ENCODE measurements at places on chromosomes 2 and 18.

- DNase-seq, result no peak
These were observed 30.1 kb downstream of the ARHGAP28 start for GRCh38 chr18:6759579-6759978.

- no peak for DNase-seq
These were observed 657.5 kb upstream of the CDH7 start for GRCh38 chr18:65093346-65093745.

- no peak for DNase-seq
These were observed 49.3 kb upstream of the RAB6D start for GRCh38 chr2:131413148-131413747.

DNA sequence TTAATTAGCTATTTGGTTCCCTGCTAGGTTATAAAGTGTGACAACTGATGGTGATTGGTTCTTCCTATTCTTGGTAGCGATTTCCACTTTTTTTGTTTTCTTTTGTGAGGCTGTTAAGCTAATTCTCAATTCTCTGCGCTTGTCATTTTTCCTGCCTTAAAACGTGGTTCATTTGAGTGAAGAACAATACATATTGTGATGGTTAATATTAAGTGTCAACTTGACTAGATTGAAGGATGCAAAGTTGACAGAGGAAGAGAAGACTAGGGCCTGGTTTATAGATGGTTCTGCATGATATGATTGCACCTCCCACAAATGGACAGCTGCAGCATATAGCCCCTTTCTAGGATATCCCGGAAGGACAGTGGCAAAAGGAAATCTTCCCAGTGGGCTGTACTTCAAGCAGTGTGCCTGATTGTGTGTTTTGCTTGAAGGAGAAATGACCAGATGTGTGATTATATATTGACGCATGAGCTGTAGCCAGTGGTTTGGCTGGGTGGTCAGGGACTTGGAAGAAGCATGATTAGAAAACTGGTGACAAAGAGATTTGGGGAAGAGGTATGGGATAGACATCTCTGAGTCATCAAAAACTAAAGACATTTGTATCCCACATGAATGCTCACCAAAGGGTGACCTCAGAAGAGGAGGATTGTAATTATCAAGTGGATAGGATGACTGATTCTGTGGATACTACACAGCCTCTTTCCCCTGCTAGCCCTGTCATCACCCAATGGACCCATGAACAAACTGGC lies 39.4 kb upstream of the ZNF804A start:
- no peak for DNase-seq

GRCh38 chr2:211045025-211045424 lies 488.6 kb downstream of the CPS1 start:
- no peak for DNase-seq

DNA sequence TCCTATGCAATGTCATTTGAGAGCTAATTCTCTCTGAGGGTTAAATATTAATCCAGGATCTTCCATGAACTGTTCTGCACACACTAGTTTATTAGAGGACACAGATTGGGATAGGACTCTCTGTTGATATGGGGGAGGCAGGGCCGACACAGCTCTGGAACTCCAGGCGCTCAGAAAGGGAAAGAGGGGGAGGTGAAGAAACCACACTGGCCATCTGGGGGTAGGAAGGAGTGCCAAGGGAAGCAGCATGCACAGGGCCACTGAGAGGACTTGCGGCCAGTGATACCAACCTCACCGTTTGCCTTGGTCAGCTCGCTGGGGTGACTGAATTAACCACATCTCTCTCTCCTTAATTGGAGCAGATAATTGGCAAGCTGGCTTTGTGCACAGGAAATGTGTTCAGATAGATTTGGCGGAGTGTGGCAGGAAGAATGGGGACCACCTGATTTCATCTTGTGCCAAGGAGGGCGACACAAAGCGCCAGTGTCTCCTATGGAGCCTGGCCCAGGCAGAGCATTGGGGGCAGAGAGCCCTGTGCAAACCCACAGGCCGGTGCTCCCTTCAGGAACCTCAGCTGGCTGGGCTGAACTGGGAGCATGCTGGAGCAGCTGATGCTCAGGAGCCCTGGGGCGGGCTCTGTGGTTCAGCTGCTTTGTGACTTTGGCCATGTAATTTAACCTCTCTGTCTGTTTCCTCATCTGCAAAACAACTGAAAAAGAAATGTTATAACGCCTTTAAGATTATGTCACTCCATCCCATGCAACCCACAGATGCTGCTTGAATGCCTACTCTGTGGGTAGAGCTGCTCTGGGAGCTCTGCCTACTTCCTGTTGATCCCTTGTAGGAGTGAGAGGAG lies 114.7 kb upstream of the STON1 start:
- DNase-seq, result no peak

GRCh38 chr18:36188916-36189315 lies 1.6 kb downstream of the MOCOS start:
- no peak for DNase-seq

GRCh38 chr2:120926463-120927264 lies 191.0 kb downstream of the GLI2 start:
- no peak for DNase-seq

GRCh38 chr18:70384181-70384790 lies 95.4 kb downstream of the SOCS6 start:
- no peak for DNase-seq

- no peak for DNase-seq
These were observed 2.6 kb downstream of the ADCYAP1 start for GRCh38 chr18:907115-907884.

- no peak for DNase-seq
These were observed 58.9 kb downstream of the TRAPPC8 start for GRCh38 chr18:31884020-31884419.

- no peak for DNase-seq
These were observed 110.0 kb upstream of the GCFC2 start for GRCh38 chr2:75820693-75821092.

DNA sequence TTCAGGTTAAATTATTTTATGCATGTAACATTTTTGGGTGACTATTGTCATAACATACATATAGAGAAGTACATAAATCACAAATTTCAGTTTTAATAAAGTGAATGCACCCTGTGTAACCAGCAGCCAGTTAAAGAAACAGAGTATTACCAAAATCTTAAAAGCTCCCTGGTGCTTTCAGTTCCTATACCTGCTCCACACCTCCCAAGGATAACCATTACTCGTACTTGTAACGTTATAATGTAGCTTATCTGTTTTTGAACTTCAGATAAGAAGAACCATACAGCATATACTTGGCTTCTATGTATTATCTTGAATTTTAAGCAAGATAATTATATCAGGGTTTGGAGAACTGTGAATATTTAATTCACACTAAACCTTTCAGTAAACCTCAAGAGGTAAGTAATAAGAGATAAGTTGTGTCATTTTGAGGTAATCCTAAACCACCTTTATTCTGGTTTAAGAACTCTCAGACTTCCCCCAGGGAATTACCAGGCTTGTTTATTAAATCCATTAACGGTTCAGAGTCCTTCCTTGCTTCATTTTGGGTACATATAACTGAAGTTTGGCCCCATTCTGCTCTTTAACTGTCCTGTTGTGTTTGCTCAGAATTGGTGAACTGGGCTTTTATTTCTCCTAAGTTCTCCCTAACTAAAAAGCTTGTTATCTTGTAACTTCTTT lies 58.6 kb downstream of the LCLAT1 start:
- no peak for DNase-seq

GRCh38 chr18:62938487-62938886 lies 223.1 kb downstream of the PHLPP1 start:
- no peak for DNase-seq

GRCh38 chr2:52312486-52312885 lies 1280.6 kb upstream of the NRXN1 start:
- no peak for DNase-seq

GRCh38 chr2:226251661-226252060 lies 548.0 kb downstream of the IRS1 start:
- no peak for DNase-seq

GRCh38 chr2:54553775-54554174 lies 97.6 kb downstream of the SPTBN1 start:
- DNase-seq, result no peak

GRCh38 chr18:32802591-32803451 lies 30.0 kb upstream of the KLHL14 start:
- DNase-seq, result no peak

DNA sequence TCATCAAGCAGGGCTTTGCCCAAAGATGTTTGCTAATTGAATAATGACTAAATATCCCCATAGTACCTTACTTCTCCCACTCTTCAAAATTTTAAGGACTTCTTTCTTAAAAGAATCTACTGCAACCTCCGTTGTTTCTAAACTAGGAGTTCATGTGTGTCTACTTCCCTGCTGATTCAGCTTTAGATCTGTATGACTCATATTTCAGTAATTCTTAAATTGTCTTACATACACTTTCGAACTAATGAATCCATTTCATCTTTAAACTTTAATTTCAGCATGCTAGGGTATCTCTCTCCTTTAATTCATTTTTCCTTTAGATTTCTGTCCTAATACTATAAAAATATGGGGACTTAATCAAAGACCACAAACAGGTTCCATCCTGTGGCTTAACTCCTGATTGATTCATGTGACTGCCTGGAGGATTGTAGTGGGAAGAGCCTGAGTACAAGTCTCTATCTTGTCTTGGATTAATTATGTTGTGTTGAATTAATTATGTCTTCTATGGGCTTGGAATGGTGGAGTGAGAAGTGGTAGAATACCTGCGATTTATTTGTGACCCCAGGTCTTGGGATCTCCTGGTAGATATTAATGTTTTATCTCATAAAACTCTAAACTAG lies 24.9 kb upstream of the COL5A2 start:
- DNase-seq, result no peak

DNA sequence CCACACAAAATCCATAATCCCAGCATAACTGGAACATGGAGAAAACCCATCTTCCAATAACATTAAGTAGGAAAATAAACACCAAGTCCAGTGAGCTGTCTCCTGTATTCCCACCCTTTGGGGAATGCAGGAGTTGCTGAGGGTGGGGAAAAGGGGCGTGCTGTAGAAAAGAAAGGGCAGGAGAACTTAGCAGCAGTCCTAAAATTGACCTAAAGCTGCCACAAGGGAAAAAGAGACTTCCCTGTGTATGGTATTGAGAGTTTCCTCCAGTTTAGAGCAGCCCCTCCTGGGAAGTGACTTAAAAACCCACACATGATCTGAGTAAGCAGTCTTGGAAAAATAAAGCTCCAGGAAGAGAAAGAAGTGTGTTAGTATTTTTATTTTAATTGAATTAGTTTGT lies 428.8 kb downstream of the THSD7B start:
- DNase-seq, result no peak

DNA sequence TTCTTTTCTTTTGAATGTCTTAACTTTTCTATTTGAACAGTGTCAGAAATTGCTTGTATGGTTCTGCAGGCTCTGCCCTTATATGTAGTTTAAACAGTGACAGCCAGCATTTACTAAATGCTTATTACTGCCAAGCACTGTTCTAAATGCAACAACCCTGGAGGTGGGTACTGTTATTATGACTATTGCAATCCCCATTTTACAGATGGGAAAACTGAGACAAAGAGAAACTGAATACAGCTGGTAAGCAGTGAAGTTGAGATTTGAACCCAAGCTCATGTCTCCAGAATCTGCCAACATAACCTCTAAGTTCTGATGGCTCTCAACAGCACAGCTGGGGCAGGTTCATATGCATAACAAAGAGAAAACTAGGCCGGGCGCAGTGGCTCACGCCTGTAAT lies 105.7 kb upstream of the GATA6 start:
- no peak for DNase-seq

DNA sequence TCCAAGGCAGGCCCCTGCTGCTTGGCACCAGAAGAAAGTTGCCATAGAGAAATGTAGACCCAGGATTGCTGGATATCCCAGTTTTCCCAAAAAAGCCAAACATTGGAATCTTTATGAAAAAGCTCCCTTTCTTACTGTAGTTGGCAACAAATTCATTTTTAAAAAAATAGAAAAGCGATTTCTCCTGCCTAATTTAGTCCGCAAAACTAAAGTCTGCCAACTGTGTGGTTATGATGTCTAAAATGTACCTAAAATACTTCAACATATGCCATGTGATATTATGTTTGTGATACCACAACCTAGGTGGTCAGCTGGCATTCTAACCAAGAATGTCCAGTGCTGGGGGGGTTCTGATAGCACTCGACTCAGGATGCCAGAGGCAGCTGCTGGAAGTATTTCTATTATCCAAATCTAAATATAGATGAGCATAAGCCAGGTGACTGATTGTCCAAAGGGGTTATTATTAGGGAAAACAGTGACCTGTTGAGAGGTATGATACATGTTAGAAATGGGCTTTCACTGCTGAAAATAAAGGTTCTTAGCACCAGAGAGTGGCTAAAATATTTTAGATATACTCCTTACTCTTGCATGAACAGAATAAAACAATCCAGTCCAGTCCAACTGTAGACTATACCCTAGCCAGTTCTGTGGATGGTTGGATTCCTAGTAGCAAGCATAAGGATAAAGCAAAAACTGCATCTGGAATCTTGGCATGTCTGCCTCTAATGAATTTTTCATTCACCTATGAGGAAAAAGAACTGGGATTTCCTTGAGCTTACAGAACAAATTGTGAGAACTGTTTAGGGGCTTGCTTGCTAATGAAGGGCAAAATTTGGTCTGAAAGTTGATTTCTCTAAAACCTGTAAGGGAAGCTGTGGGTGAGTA lies 101.7 kb downstream of the STK39 start:
- no peak for DNase-seq

GRCh38 chr2:23042216-23042906 lies 342.6 kb upstream of the KLHL29 start:
- no peak for DNase-seq

DNA sequence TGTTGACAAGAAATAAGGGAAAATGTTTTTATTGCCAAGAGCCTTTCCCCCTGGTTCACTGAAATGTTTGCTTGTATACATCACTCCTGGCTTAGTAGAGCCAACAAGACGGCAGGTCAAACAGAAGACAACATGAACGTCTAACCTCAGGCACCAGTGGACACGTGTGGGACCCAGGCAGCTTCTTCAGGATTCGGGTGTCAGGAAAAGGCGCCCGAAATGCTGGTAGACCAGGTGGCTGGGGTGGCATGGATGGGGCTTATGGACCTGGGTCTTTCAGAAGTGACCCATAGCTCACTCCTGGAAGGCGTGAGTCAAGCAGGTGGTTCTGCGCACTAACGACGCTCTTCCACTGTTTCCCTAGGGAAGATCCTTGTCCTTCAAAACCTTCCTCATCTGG lies 23.3 kb upstream of the NFATC1 start:
- DNase-seq, result no peak

DNA sequence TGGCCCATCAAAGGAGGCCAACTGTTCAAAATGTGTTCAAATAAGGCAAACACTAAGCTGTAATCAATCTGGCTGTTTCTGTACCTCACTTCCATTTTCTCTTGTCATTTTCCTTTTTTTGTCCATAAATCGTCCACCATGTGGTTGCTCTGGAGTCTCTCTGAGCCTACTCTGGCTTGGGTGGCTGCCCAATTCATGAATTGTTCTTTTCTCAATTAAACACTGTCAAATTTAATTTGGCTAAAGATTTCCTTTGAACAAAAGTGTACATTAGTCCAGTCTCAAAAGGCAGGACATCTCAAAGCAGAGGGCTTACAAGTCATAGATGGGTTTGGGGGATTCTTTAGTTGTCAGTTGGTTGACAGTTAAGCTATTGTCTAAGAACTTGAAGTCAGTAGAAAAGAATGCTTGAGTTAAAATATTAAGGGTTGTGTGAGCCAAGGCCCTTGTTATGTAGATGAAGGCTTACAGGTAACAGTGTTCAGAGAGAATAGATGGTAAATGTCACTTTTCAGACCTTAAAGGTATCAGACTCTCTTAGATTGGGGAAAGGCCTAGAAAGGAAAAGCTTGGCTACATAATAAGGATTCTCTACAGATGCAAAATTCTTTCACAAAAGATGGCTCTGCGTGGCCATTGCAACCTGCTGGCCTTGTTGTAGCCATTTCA lies 831.2 kb upstream of the CDH2 start:
- DNase-seq, result no peak
